Activated CD4-positive, alpha-beta T cell treated with anti-CD3 and anti-CD28 coated beads for 36 hours (primary cell): ENCODE measurements at places on chromosomes 3 and 15.

- H3K36me3 ChIP-seq, result peaks cover 13% of the 10 kb centered on the region
- H3K27ac ChIP-seq, result peak overlapping the region; percentile 62
- no peak for DNase-seq
- H3K4me1 ChIP-seq, result peaks cover 34% of the 10 kb centered on the region
Observed at GRCh38 chr3:183159333-183159732, 3.2 kb downstream of the LAMP3 start.

GRCh38 chr3:192449036-192449435 is 278.3 kb downstream of the FGF12 start:
- H3K36me3 ChIP-seq, result no peaks in the 10 kb centered on the region
- no peak overlapping the region for H3K4me3 ChIP-seq
- H3K4me1 ChIP-seq, result no peaks in the 10 kb centered on the region
- H3K27ac ChIP-seq, result no peak overlapping the region
- no peak for DNase-seq
- H3K27me3 ChIP-seq, result peaks cover 33% of the 10 kb centered on the region

DNA sequence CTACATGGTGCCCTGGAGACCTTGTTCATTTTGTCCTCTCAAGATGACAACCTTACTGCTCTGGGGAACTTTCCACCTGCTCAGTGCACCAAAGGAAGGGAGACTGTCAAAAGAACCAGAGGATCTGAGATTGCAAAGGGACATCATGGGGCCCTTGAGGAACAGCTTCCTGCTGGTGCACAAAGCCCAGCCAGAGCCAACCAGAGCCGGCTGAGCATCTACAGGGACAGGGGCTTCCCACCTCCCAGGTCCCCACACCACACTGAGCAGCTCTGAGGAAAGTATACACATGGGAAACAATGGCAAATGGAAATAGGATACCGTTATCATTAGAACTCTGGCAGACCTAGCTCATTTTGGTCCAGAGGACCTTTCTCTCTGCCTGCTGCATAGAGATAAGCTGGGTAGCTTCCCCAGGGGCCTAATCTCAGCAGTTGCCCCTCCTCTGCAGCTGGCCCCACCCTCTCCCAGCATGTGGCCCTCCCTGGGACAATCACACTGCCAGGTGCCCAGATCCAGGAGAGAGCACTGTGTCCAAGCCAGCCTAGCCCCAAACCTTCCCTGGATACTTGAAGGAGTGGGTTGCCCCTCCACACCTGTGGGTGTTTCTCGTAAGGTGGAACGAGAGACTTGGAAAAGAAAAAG is 123.4 kb upstream of the PRR20G start:
- H3K27ac ChIP-seq, result no peak overlapping the region
- H3K4me3 ChIP-seq, result no peak overlapping the region
- no peaks in the 10 kb centered on the region for H3K36me3 ChIP-seq
- DNase-seq, result no peak
- H3K27me3 ChIP-seq, result peaks cover 28% of the 10 kb centered on the region
- H3K4me1 ChIP-seq, result no peaks in the 10 kb centered on the region

DNA sequence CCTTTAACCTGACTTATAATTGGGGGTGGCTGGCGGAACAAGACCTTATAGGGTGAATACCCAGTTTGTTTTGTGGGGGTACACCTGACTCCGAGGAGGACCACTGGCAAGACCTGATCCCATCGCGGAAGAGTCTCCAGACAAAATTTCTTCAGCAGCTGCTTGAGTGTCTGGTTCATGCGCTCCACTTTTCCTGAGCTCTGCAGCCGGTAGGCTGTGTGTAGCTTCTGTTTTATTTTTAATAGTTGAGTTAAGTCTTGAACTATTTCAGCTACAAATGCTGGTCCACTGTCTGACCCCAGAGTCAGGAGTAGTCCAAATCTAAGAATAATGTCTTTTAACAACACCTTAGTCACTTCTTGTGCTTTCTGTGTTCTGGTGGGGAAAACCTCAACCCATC is 21.2 kb upstream of the NOX5 start:
- H3K4me1 ChIP-seq, result no peaks in the 10 kb centered on the region
- peaks cover 2% of the 10 kb centered on the region for H3K27me3 ChIP-seq
- no peak overlapping the region for H3K27ac ChIP-seq
- DNase-seq, result no peak
- H3K4me3 ChIP-seq, result no peak overlapping the region
- no peaks in the 10 kb centered on the region for H3K36me3 ChIP-seq

DNA sequence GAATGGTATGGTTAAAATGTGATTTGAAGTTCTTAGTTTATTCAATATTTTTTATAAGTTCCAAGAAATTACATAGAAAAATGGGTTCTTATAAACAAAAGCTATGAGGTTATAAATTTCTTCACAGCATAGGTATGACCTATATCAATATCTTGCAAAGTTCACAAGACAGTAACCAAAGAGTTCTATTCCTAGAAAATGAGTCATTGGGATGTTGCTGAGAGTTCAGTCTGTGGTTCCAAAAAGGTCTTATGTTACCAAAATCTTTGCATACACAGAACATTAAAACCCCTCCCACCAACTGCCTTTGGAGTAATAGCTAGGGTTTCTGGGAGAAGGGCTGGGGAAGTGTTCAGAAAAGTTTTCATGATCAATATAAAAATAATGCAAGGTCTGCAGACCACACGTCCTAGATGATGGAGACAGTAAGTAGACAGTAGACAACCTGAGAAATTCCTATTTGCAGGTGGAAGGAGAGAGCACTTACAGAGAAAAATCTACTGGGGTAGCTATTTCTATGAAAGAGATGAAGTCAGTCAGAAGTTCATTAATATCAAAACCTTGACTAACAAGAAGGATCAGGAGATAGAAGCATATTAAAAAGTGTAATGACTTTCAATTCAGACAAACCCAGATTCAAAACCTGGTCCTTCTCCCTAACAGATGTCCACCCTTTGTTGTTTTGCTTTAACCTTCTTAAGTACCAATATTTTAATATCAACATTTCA is 279.3 kb downstream of the KCNH8 start:
- H3K27ac ChIP-seq, result no peak overlapping the region
- H3K4me3 ChIP-seq, result no peak overlapping the region
- H3K36me3 ChIP-seq, result no peaks in the 10 kb centered on the region
- H3K27me3 ChIP-seq, result no peaks in the 10 kb centered on the region
- no peaks in the 10 kb centered on the region for H3K4me1 ChIP-seq

- no peak overlapping the region for H3K27ac ChIP-seq
- no peak overlapping the region for H3K4me3 ChIP-seq
- H3K4me1 ChIP-seq, result no peaks in the 10 kb centered on the region
- DNase-seq, result no peak
- no peaks in the 10 kb centered on the region for H3K36me3 ChIP-seq
Observed at GRCh38 chr15:62465173-62465572, 300.1 kb upstream of the C2CD4B start.

DNA sequence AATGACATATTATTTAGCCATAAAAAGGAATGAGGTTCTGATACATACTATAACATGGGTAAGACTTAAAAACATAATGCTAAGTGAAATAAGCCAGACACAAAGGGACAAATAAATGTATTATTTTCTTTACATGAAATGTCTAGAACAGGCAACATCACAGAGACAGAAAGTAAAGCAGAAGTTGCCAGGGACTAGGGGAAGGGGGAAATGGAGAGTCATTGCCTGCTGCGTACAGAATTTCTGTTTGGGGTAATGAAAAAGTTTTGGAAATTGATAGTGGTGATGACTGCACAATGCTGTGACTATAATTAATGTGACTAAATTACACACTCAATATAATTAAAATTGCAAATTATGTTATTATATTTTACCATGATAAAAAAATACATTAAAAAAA is 99.9 kb downstream of the ANO10 start:
- no peak overlapping the region for H3K4me3 ChIP-seq
- H3K4me1 ChIP-seq, result no peaks in the 10 kb centered on the region
- no peak overlapping the region for H3K27ac ChIP-seq
- H3K36me3 ChIP-seq, result peaks cover 20% of the 10 kb centered on the region
- DNase-seq, result no peak
- no peaks in the 10 kb centered on the region for H3K27me3 ChIP-seq

- H3K4me3 ChIP-seq, result peak overlapping the region; percentile 64
- peak; percentile 80 for DNase-seq
- H3K36me3 ChIP-seq, result peaks cover 2% of the 10 kb centered on the region
Observed at GRCh38 chr3:179260949-179261765, 10.2 kb upstream of the KCNMB3 start.

GRCh38 chr15:41647262-41647661 is 12.9 kb upstream of the MGA start:
- DNase-seq, result no peak
- no peak overlapping the region for H3K4me3 ChIP-seq
- H3K4me1 ChIP-seq, result no peaks in the 10 kb centered on the region
- no peak overlapping the region for H3K27ac ChIP-seq
- no peaks in the 10 kb centered on the region for H3K27me3 ChIP-seq

GRCh38 chr3:41700155-41700554 is 261.7 kb downstream of the ULK4 start:
- no peak overlapping the region for H3K27ac ChIP-seq
- no peaks in the 10 kb centered on the region for H3K4me1 ChIP-seq
- peaks cover 2% of the 10 kb centered on the region for H3K36me3 ChIP-seq
- DNase-seq, result no peak
- no peaks in the 10 kb centered on the region for H3K27me3 ChIP-seq
